Adrenal gland (tissue), 19 donors: ENCODE measurements at places on chromosomes 4 and X. TPM values are rescaled to one million over a fixed set of nuclear protein-coding genes. Genes with fewer than 3 reads are reported as not detected.

DNA sequence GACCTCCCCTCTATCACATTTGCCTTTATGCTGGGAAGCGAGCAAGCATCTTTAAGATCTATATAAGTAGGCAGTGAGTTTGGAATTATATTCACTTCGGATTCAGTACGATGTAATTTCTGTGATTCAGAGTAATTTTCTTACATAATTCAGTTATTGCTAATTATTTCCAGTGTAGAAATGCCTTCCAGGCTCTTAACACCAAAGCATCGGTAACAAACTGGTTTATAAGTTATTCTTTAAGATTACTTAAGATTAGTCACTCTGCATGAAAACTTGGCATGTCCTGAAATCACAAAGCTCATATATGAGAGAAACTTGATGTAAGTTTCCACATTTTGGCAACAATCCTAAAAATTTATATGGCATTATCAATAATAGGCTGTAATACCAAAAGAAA, 120.8 kb downstream of the ADAMTS3 start:
- no peaks in the 10 kb centered on the region for H3K36me3 ChIP-seq
- no peak for DNase-seq
- H3K27ac ChIP-seq, result no peak overlapping the region
- H3K27me3 ChIP-seq, result no peaks in the 10 kb centered on the region
- no peaks in the 10 kb centered on the region for H3K4me1 ChIP-seq

DNA sequence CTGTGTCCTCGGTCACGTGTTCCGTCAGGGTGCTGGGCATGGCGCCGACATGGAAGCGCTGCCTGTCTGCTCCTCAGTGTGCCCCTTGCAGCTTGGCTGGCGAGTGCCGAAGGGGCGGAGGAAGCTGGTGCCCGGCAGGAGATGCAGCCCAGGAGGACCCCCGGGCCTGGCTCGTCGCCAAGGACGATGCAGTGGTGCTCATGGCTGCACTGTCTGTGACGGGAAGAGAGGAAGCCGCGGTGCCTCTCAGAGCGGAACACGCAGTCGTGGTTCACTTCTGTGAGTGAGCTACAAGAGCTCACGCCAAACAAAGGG, 38.1 kb downstream of the FGFRL1 start:
- no peaks in the 10 kb centered on the region for H3K36me3 ChIP-seq
- peak; percentile 7 for DNase-seq
- H3K4me1 ChIP-seq, result no peaks in the 10 kb centered on the region
- H3K27me3 ChIP-seq, result peaks cover 15% of the 10 kb centered on the region
- H3K4me3 ChIP-seq, result no peak overlapping the region
- H3K27ac ChIP-seq, result no peak overlapping the region

GRCh38 chrX:134774190-134775048, 116.1 kb upstream of the PLAC1 start:
- H3K27me3 ChIP-seq, result no peaks in the 10 kb centered on the region
- H3K4me1 ChIP-seq, result no peaks in the 10 kb centered on the region
- H3K36me3 ChIP-seq, result no peaks in the 10 kb centered on the region
- no peak for DNase-seq
- no peak overlapping the region for H3K27ac ChIP-seq

GRCh38 chrX:12701628-12702027, 89.6 kb upstream of the PRPS2 start:
- no peak overlapping the region for H3K4me3 ChIP-seq
- H3K27ac ChIP-seq, result no peak overlapping the region
- H3K27me3 ChIP-seq, result peaks cover 12% of the 10 kb centered on the region
- H3K36me3 ChIP-seq, result no peaks in the 10 kb centered on the region

DNA sequence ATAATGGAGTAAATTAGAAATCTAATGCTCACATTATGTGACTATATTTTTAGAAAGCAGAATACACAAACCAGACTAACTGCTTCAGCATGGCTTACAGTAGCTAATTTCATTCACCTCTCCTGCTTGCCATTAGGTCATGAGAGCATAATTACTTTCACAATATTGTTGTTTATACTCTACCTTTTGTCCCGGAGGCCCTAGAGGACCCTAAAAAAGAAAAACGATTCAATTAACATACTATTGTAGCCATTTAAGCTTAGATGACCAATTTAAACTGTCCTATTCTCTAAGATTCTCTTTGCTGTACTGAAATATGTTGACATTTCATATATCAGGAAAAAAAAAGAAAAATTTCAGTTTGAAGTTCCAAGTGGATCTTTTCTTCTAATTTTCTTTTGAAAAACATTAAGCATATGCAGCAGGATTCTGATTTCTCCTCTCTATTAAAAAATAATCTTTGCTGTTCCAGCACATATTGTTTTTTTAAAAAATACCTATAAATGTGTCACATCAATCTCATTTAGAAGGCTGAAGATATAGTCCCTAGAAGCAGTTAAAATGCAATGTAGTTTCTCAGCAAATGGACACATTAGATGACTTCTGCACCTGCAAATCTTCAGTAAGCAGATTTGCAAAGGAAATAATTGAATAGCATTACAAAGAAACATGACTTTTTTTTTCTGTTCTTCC, 157.7 kb upstream of the ETNPPL start:
- no peaks in the 10 kb centered on the region for H3K4me1 ChIP-seq
- DNase-seq, result no peak
- H3K27me3 ChIP-seq, result no peaks in the 10 kb centered on the region
- H3K4me3 ChIP-seq, result no peak overlapping the region
- no peaks in the 10 kb centered on the region for H3K36me3 ChIP-seq
- H3K27ac ChIP-seq, result no peak overlapping the region

FMR1NB gene
- not detected for total RNA-seq

ZNF518B gene
- 25.1 TPM for total RNA-seq

ABCG2 gene
- 16.9 TPM for total RNA-seq
